Body of pancreas (tissue), 4 donors: ENCODE measurements at places on chromosomes 2 and 18.

DNA sequence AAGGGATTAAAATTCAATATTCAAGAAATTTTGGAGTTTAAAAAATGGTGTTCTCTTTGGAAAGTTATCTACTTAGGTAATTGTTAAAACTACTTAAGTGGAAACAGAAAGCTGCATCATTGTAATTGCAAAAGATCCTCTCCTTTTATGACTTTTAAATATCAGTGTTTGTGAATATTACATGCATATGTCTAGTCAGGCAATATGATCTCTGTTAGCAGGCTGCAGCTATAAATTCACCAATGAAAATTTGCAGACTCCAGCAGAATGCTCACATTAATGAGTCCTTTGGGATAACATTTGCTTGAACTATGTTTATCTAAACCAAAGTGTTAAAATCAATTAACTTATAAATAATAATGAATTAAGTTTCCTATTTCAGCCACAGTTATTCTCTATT, 59.2 kb upstream of the CSRNP3 start:
- DNase-seq: no peak

DNA sequence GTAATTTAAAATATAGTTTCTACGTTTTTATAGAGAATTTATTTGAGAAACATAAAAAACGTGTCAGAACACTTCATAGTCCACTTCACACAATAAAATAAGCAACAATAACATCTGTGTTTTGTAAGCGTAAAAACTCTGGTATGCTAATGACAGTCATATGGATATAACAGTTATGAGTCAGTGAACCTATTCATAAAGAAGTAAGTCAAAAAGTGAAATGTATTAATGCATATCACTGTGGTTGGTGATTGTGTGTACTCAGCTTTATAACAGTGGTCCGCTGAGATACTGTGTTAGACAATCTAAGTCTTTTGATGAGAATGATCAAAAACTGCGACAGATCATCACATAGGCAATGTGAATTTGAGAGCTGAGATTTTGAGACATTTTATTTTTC, 153.2 kb downstream of the WDR7 start:
- DNase-seq: no peak

GRCh38 chr2:31284107-31284506, 50.2 kb downstream of the EHD3 start:
- no peak for DNase-seq

DNA sequence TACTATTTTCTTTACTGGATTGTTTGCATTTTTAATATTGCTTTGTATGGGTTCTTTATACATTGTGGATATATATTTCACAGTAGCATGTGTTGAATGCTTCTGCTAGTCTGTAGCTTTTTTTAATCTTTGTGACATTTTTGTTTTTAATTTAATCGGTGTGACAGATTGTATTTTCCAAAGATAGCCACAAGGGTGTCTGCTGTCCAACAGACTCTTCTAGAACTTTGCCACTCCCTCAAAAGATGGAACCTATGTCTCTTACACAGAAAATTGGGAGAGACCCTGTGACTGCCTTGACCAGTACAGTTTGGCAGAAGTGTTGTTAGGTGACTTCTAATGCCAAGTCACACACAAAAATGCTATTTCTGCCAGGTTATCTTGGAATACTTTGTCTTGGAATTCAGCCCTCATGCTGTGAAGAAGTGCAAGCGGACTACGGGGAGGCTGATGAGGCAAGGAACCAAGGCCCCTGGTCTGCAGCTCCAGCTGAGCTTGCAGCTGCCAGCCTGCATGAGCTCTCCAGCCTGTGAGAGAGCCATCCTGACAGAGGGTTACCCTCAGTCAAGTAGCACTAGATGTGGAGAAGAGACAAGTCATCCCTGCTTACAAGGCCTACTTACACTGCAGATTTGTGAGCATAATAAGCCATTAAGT, 110.8 kb downstream of the TDRD15 start:
- no peak for DNase-seq

DNA sequence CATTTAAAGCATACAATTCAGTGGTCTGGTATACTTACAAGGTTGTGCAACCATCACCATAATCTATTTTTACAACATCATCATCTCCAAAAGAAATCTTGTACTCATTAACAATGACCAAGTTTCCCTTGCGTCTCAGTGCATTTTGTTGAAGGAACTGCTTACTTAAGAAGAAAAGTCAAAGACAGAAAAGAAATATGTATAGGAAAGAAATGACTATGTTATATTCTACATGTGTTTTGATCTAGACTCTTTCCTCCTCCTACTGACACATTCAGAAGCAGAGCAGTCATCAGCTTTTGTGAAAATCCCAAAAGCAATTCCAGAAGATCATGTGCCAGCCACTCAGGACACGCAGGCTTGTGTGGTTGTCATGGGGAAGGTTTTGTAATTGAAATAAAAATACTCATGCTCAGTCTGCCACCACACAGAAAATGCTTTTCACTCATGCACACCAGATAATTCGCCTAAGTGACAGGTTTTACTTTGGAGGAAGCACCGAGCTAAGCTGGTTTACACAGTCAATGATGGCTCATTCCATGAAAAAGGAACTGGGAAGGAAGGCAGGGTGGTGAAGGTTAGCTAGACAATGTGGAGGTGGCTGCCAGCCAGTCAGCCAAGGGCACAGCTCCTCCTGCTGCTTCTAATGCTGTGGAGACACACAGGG, 158.5 kb upstream of the REV1 start:
- no peak for DNase-seq

- no peak for DNase-seq
Measured at GRCh38 chr2:177225965-177226360, 13.4 kb downstream of the HNRNPA3 start.

DNA sequence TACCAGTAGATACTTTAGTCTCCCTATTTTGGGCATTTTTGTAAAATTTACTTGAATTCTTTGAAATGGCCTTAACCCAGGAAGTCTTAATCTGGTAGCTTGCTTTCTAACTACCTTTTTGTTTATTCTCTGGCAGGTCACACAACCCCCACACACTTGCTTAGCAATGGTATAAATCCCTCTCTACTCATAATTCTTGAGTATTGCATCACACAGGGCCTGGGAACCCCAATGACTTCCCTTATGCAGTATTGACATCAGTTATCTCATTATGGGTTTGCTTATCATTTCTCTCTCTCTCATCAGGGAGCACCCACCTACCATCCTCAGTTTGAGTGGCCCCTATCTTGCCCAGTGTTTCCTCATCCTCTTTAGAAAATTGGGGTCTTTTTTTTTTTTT, 207.1 kb downstream of the KCNS3 start:
- no peak for DNase-seq

DNA sequence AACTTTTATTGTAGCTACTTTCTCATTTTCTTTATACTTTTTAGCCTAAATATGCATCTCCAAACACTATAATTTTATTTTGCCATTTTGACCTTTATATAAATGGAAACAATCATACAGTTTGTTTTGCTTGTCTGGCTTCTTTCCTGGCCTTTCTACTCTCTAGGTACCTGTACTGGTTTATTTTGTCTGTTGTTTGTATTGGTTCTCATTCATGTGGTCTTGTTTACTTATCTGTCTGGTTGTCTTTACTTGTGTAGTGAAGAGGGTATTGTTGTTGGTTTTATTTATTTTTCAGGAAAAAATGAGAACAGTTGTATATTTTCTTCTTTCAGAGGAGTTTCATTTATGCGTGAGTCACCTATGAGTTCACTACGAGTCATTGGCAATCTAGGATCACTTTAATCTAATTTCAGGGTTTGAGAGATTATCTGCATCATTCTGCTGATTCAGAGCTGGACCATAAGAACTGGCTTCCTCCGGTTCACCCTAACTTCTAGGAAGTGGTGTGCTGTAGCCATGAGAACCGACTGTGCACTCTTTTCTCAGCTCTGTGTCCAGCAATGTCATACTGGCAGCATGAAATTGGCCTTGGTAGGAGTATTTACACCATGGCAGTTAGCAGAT, 33.1 kb upstream of the HDAC4 start:
- DNase-seq: no peak

GRCh38 chr18:13003466-13003896, 12.3 kb downstream of the CEP192 start:
- peak; percentile 18 for DNase-seq

GRCh38 chr2:212294816-212295215, 243.8 kb downstream of the ERBB4 start:
- peak; percentile 5 for DNase-seq

GRCh38 chr2:17083902-17084301, 418.3 kb upstream of the CYRIA start:
- DNase-seq: no peak

- DNase-seq: no peak
Measured at GRCh38 chr2:231692847-231693246, 15.5 kb upstream of the PTMA start.

DNA sequence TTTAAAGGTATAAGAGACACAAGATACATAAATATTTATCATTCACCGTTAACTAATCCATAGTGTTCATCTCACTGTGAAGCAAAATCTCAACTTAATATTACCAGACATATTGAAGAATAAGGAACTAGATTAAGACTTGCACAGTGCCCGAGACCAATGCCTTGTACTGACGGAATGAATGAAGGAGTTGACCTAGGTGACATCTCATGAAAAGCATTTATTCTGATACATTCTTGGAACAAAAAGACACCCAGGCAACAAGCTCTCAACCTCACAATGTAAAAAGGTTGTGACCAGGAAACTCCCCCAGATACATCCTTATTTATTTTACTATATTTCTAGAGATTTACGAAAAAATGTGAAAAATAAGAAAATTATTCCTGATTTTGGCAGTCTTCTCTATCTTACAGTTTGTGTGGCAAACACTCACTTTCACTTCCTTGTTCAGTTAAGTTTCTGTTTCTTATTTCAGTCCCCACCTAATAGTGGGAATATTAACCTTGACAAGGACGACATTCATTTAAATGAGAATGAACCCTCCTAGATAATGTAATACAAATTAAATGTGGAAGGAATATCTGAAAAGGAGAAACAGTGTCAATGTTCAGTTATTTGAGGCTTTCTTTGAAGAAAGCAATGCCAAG, 28.4 kb downstream of the M1AP start:
- DNase-seq: no peak

- no peak for DNase-seq
Measured at GRCh38 chr2:139969323-139969722, 1189.1 kb upstream of the NXPH2 start.

DNA sequence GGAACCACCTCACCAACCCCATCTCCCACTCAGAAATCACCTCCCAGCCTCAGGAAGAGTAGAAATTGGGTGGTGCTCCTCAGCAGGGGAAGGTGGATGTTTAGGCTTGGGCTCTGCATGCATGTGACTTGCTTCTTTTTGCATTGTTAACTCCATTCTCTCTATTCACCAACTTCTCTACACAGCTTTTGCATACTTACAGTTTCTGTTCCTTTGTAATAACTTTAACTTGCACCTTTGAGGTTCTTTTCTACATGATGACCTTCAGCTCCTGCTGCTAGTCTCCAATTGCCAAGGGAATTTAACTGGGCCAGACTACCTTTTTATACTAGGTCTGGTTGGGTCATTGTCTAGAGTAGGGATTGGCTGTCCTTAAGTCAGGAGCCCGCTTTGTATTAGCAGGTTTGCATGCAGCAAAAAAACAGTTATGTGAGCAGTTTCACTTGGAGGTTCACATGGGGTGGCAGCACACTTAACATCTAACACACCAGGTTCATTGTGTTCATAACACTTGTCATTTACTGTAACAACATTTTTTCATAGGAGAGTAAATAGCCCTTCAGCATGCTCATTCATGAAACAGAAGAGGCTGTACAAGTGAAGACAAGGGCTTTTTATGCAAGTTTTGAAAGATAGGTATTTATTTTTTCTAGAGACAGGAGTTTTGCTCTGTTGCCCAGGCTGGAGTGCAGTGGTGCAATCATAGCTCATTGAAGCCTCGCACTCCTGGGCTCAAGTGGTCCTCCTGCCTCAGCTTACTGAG, 12.0 kb downstream of the MRPL35 start:
- no peak for DNase-seq

DNA sequence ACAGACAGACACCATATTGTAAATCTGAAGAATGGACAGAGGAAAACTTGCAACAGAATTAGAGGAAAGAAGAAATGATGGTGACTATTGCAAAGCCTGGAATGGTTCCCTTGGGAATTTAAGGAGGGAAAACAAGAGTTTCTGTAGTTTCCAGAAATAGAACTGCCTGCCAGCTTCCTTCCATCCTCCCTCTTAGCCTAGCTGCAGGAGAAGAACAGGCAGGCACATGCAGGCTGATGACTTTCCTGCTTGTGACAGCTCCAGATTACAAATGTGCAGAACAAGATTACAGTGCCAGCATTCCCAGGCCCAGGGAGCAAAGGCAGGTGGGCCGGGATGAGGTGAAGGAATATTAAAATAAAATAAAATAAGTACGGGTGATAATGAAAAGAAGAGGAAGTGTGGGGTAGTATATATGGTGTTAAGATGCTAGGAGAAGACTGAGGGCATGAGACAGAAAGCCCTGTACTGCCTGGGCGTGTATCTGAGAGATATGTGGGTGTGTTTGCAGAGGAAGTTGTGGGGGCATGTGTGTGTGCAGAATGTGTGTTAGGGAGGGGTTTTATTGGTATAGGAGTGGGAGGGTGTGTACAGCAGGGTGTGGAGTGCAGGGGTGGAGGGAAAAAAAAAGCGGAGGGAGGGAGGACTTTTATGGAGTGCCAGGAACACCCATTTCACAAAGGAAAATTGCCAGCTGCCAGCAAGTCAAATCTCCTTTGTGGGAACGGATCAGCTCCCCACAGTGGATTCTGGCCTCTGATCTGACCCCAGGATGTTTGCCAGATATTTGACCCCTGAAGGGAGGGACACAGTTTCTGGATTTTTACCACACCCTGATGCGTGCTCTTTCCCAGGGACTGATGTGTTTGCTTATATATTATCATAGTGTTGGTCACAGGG, 43.9 kb upstream of the NEMP2 start:
- peak; percentile 18 for DNase-seq

DNA sequence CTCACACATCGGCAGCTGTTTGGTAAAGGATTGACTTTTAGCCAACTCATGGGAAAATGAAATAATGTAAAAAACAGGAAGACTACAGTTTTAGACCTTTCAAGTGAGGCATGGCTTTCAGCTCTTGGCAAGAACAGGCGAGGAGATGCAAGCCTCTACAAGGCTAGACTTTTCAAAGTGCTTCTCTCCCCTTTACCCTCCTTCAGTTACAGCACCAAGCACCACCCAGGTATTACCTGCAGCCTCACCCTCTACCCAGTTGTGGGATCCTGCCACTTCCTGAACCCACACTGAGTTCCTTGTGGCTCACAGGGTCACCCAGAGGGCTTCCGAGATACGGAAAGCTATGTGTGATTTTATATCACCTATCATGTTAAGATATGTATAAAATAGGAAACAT, 14.7 kb downstream of the UGT1A10 start:
- DNase-seq: no peak

DNA sequence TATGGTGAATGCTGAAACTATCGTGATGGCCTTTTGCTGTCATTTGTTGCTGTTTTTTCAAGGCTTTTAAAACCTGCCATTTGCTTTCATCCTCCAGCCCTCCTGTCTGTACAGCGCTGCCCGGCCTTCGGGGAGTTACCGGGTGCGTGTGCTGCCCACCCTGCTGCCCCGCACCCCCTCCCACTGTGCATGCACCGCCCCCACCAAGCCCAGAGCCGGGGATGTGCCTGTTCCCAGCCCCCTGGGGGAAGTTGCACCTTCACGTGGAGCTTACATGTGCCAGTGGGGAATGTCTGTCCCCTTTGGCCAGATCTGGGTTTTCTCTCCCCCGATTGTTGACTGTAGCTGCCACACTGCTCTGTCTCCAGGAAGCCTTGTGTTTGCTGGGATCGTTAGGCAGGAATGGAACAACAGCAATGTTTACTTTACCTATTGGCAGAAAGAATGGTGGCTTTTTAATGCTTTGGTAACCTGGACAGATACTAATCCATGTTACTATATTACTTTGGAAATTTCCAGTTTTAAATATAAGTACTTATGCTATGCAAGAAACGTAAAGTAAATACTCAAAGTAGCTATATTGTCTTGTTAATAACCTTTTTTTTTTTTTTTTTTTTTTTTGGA, 64.8 kb upstream of the RBM44 start:
- DNase-seq: peak; percentile 74
